ENCODE measurements at places on chromosomes 6 and 20.
A peak's percentile ranks its signal among the peaks of the same experiment; 100 is the strongest.

DNA sequence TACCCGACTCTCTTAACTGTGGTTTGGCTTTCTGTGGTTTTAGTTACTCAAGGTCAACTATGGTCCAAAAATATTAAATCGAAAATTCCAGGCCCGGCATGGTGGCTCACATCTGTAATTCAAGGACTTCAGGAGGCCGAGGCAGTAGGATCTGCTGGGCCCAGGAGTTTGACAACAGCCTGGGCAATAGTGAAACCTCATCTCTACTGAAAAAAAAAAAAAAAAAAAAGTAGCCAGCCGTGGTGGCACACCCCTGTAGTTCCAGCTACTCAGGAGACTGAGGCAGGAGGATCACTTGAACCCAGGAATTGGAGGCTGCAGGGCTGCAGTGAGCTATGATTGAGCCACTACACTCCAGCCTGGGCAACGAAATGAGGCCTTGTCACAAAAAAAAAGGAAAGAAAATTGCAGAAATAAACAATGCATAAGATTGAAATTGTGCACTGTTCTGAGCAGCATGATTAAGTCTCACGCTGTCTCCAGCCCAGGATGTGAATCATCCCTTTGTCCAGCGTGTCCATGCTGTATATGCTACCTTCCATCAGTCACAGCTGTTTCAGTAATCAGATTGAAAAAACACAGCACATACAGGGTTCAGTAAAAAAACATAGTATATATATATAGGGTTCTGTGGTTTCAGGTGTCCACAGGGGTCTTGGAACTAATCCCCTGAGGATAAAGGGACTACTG is 40.7 kb downstream of the RGS17 start:
- DNase-seq: no peak

DNA sequence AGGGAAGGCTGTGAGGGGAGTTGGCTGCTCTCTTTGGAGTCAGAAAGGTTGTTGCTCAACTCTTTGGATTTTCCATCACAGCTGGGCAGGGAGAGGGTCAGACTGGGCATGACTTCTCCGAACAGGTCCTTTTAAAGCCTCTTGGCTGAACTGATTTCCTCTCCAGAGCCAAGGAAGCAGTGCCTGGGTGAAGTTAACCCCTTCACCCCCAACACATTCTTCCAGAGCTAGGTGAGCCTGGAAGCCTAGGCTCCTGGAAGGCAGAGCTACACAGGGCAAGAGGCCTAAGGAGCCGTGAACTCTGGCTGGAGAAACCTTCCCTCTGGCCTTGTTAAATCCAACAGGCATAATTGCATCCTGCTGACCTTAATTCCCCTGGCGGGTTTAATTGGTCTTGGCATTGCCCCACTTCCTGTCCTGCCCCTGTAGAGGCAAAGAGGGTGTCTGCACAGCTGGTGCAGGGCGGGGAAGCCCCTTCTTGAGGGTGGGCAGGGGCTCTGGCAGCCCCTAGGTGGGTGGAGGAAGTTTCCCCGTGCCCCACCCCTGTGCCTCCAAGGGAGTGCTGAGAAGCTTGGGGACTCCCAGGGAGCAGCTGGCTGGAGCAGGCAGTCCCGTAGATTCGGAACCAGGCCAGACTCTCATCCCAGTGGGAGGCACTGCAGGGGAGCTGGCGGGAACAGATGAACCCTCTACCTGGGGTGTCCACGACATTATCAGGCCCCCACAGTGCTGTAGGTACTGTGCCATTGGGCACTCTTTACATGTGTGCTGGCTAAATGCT is 3.6 kb upstream of the MYLK2 start:
- DNase-seq: no peak

DNA sequence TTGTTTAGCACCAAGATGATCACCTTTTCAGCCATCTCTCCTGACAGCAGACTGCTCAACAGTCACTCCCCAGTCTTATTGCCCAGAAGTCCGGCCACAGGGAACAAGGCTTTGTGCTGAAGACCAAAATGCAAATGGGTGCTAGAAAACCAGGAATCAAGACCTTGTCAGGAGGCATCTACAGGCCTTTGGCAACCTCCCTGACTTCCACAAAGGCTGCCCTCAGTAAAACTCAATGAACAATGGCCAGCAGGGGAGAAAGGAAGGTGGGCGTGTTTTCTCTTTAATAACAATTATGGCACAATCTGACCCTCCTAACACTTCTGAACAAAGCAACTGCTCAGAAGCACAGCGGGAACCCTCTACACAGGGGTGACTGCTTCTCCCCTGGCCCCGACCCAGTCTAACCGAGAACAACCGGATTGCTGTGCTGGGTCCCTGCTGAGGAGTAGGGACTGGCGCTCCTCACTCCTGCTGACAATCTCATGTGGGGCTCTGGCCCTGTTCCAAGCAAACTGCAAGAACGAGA is 41.6 kb downstream of the PLCG1 start:
- no peak for DNase-seq

GRCh38 chr6:42431356-42431755 is 20.4 kb downstream of the TRERF1 start:
- peak; percentile 69 for DNase-seq

DNA sequence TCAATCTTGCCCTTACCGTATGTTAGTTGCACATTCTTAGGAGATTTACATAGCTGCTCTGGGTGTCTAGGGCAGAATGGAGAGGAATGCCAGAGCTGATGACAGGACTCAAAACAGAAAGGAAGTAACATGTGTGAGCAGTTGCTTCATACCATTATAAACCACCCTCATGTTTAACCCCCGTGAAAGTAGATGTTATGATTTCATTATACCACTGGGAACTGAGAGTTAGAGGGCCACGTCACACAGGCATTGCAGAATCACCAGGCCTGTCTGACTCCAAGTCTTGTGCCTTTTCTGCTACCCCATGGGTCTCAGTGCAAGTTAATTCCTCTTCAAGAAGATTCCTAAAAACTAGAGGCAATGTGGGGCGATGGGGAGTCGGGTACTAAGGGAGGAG is 23.5 kb upstream of the SIM1 start:
- DNase-seq: no peak

DNA sequence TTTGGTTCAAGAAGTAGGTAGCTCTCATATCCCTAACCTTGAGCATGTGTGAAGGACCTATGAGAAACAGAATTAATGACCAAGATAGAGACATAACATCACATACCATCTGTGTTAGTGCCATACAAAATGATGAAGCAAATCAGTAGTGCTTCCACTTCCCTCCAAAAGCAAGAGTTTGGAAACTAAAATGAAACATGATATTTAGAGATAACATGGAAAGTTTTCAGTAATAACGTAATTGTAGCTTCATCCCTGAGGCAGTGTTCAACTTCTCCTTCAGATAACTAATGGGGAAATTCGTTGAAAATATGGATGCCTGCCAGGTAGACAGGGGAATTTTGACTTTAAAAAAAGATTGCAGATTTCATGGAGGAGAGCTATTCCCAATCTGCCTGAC is 248.4 kb upstream of the IRAK1BP1 start:
- no peak for DNase-seq

GRCh38 chr6:47048638-47049037 is 6.5 kb upstream of the ADGRF1 start:
- DNase-seq: no peak

DNA sequence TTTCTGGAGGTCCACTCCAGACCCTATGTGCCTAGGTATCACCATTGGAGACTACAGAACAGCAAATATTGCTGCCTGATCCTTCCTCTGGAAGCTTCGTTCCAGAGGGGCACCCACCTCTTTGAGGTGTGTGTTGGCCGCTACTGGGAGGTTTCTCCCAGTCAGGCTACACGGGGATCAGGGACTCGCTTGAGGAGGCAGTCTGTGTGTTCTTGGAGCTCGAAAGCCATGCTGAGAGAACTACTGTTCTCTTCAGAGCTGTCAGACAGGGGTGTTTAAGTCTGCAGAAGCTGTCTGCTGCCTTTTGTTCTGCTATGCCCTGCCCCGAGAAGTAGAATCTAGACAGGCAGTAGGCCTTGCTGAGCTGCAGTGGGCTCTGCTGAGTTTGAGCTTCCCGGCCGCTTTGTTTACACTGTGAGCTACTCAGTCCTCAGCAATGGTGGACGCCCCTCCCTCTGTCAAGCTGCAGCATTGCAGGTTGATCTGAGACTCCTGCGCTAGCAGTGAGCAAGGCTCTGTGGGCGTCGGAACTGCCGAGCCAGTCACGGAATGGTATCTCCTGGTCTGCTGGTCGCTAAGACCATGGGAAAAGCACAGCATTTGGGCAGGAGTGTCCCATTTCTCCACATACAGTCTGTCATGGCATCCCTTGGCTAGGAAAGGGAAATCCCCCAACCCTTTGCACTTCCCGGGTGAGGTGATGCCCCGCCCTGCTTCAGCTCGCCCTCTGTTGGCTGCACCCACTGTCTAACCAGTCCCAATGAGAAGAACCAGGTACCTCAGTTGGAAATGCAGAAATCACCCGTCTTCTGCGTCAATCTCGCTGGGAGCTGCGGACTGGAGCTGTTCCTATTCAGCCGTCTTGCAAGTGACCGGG is 32.5 kb upstream of the ASCC3 start:
- no peak for DNase-seq

- DNase-seq: no peak
These were observed 82.9 kb upstream of the RNF217 start for GRCh38 chr6:124879110-124879991.

Measured in WERI-Rb-1 (cell line).